ENCODE measurements at places on chromosomes 16 and 17. TPM values are rescaled to one million over a fixed set of nuclear protein-coding genes. Genes with fewer than 3 reads are reported as not detected.

The TLCD2 gene
- total RNA-seq, result 1.5 TPM

The RCVRN gene
- total RNA-seq, result not detected

The CMTM2 gene
- total RNA-seq, result not detected

The MT1G gene
- total RNA-seq, result 23.4 TPM

The OR3A3 gene
- total RNA-seq, result not detected

The GFOD2 gene
- 20.1 TPM for total RNA-seq

The GJD3 gene
- not detected for total RNA-seq

The CA7 gene
- total RNA-seq, result 0.55 TPM

The PRPSAP1 gene
- total RNA-seq, result 40.2 TPM

DNA sequence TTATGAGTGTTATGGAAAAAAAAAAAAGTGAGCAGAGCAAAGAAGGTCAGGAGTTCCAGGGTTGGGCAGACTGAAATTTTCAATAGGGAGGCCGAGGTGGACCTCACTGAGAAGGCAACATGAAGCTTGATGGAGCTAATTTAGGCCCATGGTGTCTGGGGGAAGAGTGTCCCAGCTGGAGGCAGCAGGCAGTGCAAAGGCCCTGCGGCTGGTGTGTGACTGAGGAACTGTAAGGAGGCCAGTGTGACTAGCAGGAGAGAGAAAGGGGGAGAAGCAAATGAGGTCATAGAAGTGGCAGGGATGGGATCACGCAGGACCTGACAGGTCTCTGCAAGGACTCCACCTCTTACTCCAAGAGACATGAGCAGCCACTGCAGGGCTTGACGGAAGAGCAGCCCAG is 10.2 kb downstream of the ARHGEF15 start:
- no peak for DNase-seq

- no peak for DNase-seq
These were observed 77.8 kb downstream of the RTN4RL1 start for GRCh38 chr17:1947229-1947742.

DNA sequence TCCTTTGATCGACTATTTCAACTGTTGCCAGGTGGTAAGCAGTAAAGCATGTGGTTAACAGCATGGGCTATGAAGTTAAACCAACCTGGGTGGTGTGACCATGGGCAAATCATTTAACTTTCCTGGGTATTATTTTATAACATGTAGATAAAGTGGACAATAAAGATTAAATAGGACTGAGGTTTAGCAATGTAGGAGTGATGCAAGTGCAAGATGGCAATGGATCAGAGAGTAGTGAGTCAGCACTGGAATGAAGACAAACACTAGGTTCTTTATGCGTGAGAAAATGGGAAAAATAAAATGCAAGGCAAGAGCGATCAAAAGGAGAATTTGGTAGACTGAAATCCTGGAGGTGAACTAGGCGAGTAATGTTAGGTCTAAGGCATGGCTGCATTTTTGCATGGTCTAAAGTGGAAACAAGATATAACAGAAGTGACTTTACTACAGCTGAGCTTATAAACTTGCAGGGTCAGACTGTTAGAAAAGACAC is 222.4 kb upstream of the AXIN2 start:
- no peak for DNase-seq

DNA sequence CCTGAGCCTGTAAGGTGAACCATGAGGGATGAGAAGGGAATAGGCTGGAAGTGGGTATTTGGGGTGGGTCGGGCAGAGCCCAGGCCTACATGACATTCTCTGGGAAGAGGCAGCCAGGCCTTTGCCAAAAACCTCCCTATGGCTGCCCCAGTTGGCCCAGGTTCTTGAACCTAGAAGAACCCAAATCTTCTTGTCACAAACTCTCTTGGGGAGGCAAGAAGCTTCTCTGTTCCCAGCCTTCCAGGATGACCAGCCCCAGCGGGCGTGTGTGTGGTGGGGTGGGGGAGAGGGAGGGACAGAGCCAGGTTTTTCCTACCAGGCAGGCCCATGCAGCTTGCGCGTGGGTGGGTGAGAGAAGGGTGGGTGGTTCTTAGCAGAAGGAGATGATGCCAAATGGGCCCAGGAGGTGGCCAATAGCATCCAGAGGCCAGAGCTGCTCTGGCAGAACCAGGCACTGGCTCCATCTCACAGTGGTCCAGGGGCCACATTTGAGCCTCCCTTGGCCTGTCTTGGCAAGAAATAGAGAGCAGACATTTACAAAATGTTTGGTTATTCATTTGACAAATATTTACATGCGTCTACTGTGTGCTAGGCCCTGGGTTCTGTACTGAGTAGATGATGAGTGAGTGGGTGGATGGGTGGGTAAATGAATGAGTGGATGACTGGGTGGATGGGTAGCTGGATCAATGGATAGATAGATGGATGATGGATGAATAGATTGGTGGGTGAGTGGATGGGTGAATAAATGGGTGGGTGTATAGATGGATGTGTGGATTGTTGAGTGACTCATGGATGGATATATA is 44.3 kb upstream of the PLCG2 start:
- DNase-seq, result no peak

DNA sequence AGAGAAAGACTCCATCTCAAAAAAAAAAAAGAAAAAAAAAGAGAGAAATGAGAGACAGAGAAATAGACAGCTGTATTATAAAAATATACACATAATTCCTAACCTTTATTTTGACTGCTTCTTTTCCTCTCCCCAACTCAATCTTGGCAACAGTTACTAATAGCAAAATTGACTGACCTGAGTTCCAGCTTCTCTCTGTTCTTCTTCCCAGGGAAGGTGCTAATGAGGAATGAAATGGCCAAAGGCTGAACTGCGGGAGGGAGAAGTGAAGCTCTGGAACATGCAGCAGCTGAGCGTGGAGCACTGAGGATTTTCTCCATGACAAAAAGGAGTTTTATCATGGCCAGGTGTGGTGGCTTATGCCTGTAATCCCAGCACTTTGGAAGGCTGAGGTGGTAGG is 25.2 kb upstream of the PRKCA start:
- DNase-seq, result no peak

DNA sequence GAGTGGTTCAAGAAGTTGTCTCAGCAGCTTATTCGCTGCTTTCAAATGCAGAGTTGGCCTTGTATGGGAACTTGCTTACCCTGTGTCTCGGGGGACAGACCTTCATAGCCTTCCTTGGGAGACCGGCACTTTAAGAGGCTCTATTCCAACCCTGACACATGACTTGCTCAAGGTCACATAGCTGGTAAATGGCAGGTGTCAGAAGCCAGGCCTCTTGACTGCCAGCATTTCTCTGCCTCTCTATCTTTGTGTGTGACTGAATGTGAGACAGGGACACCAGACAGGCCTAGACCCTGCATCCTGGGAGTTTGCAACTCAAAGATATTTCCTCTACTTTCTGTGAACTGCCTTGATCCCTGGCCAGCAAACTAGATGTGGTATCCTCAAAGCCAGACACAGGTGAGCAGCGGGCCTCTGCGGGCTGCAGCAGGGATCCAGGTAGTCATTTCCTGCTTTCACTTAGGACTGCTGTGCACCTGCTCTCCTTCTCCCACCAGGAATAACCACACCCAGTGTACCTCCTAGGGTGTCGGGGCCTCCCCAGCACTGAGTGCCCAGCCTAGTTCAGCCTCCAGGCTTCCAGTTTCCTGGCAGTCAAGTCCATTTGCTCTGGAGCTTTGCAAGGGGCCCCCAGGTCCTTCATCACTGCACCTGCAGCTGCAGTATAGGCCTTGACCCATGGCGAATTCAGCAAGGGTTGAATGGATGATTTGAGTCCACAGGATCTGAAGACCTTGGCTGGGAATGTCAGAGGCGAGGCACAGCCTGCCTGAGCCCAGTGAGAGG is 116.6 kb upstream of the TNRC6C start:
- DNase-seq, result no peak

GRCh38 chr16:75106351-75107274 is 10.0 kb downstream of the LDHD start:
- peak; percentile 24 for DNase-seq

GRCh38 chr16:379183-379960 is 2.4 kb downstream of the PGAP6 start:
- DNase-seq, result peak; percentile 98

GRCh38 chr16:82379551-82379950 is 209.5 kb upstream of the MPHOSPH6 start:
- no peak for DNase-seq

DNA sequence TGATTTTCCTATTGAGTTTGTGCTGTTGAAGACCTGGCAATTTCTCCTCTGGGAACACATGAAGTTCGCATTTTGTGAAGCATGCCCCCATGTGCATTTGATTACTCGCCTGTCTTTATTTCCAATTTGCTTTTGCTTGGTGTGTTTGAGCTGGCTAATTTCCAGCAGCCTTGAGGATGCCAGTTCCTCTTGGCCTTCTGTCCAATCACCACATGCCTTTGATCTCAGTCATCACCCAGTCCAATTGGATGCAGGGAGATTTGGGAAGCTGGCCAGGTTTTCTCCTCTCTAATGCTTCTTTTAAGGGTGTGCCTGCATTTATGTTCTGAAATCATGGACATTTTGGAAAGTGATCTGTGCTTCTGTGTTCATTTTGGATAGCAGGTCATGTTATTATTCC is 3.8 kb upstream of the TMEM100 start:
- no peak for DNase-seq

GRCh38 chr17:66717641-66718058 is 117.3 kb upstream of the CACNG5 start:
- peak; percentile 48 for DNase-seq

- no peak for DNase-seq
These were observed 38.2 kb upstream of the ZFHX3 start for GRCh38 chr16:73086108-73086507.

DNA sequence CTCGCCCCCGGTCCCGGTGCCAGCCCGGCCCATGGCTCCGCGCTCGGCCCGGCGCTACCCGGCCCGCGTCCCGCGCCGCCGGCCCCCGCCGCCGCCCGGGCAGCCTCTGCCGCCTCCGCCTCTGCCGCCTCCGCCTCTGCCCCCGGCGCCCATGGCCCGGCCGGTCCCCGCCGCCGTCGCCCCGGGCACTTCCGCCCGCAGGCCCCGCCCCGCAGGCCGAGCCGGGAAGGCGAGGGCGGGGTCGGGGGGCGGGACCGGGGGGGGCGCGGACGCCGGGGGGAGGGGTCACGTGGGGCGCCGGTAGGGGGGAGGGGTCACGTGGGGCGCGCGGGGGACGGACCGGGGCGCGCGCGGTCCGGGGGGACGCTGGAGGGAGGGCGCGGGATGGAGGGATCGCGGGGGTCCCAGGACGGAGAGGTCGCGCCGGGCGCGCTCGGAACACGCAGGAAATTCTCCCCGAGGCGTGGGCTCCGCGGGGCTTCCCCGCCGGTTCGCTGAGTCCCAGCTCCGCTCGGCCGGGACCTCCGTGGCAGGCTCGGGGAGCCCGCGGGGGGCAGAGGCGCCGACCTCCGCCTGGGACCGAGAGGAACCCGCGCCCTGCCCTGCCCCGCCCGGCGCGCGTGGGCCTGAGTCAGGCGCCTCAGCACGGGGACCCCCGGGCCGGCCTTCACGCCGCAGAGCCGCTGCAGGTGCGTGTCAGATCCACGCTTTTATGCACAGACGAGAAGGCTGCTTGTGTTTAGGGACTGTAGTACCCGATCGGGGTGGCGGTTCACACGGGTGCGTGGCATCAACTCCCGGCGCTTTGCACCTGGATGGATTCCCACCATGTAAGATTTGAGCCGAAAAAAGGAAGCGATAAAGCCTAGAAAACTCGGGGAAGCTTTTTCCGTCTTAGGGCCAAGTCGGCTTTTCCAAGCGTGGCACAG is at the start of gene PGAP6:
Gene PGAP6, minus strand, starts transcription at position 190 of the 929 bp plus-strand sequence. Its CDS starts 157 bp downstream, at position 33.
- no peak for DNase-seq

- DNase-seq, result no peak
These were observed 22.5 kb downstream of the ELAC2 start for GRCh38 chr17:12995106-12995895.

- no peak for DNase-seq
These were observed 66.5 kb downstream of the TEX2 start for GRCh38 chr17:64196601-64197000.

- DNase-seq, result no peak
These were observed 31.1 kb upstream of the CDH15 start for GRCh38 chr16:89140401-89140800.

- peak; percentile 94 for DNase-seq
These were observed 972 bp downstream of the RSAD1 start for GRCh38 chr17:50479522-50480141.

DNA sequence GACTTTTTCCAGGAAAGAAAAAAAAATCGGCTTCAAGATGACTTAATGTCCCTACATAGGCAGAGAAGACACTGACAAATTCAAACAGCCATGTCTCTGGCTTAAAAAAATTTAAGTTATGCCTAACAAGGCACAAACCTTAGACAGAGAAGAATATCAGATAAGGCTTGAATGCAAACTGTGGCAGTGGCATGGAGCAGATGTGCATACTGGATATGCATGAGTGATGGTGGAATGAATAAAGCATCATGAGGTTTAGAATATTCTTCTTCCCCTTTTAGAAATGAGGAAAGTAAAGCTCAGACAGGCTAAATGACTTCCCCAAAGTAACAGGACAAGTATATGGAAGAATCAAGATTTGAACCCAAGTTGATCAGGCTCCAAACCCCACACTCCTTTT is 23.2 kb upstream of the WSCD1 start:
- DNase-seq, result no peak

DNA sequence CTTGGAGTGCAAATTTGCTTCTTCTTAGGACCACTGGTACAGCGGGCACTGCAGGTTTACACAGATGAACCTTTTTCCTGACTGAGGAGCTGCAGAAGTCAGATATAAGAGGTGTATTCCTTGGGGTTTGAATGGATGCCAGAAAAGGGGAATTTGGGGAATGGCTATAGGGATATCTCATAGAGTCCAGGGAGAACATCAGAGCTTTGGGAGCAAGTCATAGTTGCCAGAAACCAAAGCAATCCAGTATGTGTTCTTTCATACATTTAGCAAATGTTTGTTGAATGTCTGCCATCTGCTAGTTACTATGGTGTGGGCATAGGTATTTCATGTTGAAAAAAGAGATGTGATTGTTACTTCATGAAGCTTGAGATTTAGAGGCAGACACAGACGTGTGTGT is 46.8 kb downstream of the MAP2K4 start:
- DNase-seq, result no peak

DNA sequence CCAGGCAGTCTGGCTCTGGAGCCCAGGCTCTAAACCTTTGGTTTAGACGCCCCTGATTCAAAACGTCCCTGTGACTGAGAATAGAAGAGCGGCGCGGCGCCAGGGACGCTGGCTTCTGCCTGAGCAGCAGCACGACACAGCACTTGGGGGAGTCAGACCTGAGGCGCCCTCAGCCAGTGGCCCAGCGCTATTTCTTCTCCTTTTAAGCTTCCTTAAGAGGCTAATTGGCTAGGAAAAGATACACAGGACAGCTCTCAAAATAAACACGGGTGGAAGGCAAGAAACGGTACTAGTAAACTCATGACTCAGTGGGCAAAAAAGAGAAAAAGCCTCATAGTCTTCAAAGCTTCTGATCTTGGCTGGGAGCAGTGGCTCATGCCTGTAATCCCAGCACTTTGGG is 34.9 kb downstream of the GTF3C1 start:
- no peak for DNase-seq

GRCh38 chr16:75044800-75045361 is 46.1 kb downstream of the ZNRF1 start:
- no peak for DNase-seq

GRCh38 chr17:44465897-44466296 is 37.3 kb downstream of the GPATCH8 start:
- no peak for DNase-seq

GRCh38 chr16:69613378-69614154 is 47.8 kb downstream of the NFAT5 start:
- no peak for DNase-seq

Data from H9 (cell line).